ENCODE measurements at places on chromosomes 7 and 10.

- DNase-seq = no peak
These were observed 102.0 kb upstream of the FAM20C start for GRCh38 chr7:90111-91063.

- DNase-seq = no peak
These were observed 38.6 kb downstream of the MRC1 start for GRCh38 chr10:17847585-17848296.

- no peak for DNase-seq
These were observed 59.7 kb downstream of the MET start for GRCh38 chr7:116731445-116732335.

- DNase-seq = no peak
These were observed 20.6 kb upstream of the CELF2 start for GRCh38 chr10:10996966-10997620.

- no peak for DNase-seq
These were observed 184.3 kb upstream of the CTBP2 start for GRCh38 chr10:125344573-125345171.

Data from stimulated activated naive CD4-positive, alpha-beta T cell (primary cell).